Non-pigmented ciliary epithelial cell (primary cell): ENCODE measurements at places on chromosomes 5 and 9.

- peak; percentile 63 for DNase-seq
These were observed 20.3 kb downstream of the OSTF1 start for GRCh38 chr9:75108571-75108970.

- peak; percentile 11 for DNase-seq
These were observed 50.7 kb upstream of the GRHPR start for GRCh38 chr9:37371565-37372464.

DNA sequence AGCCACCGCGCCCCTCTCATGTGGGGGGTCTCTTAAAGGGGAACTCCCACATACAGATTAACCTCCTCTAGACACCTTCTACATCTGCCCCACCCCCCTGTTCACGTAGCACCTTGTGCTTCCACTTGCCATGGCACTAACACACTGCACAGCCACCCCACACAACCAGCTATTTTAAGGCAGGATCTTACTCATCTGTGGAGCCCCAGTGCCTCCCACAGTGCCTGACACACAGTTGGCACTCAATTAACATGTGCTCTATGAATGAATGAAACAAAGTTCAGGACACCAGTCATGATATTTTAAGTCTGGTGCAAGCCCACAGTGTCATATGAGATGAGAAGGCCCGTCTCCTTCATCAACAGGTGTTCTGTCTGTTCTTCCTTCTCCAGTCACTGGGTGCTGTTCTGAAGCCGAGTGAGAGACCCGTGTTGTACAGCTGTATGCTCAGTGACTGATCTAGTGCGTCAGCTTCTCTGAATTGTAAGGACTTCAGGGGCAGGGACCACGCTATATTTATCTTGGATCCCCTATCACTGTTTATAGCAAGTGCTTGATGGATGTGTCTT is 149.1 kb downstream of the TLE1 start:
- DNase-seq: no peak

DNA sequence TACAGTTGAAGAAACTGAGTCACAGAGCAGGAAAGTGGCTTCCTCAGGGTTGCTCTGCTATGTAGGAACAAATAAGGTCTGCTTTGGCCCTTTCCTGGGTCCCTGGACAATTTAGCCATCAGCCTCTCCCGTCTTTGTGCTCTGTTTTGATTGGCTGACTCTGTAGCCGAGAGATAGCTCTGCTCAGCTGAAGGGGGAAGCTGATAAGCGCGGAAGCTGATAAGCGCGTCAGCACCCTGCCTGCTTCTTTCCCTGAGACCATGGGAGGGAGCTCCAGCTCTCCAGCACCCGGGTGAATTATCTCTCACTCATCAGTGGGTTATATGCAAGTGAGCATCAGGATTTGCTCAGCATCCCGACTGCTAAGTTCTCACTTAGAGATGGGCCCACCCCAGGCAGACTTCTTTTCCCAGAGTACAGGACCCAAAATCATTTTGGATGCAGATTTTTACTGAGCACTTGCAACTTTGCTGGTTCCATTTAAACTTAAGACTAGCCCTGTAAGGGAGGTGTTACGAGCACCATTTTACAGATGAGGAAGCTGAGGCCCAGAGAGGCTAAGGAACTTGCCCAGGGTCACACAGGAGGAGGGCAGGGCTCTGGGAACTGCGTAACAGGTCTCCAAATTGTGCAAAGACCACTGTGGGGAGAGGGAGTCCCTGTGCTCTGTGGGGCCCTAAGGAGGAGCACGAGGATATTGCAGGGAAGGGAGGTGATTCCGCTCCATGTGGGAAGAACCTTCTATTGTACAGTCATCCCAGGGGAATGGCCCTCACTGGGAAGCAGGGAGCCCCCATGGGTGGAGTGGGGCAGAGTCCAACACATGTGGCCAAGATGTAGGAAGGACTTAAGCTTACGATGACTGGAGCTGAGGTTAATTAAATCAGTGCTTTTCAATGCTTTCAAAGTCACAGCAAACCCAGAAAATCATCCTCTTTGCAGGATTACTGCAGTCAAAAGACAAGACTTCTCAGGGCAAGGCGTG is 83.7 kb upstream of the ORM1 start:
- DNase-seq: no peak
